ENCODE measurements at places on chromosomes 3 and 15. TPM values are rescaled to one million over a fixed set of nuclear protein-coding genes. Genes with fewer than 3 reads are reported as not detected.

C15orf62 gene
- 0.12 TPM for total RNA-seq

XYLB gene
- total RNA-seq, result 4.7 TPM

DNAH12 gene
- 0.29 TPM for total RNA-seq

P2RY1 gene
- not detected for total RNA-seq

NUP210 gene
- 1.3 TPM for total RNA-seq

RTP1 gene
- not detected for total RNA-seq

ISL2 gene
- not detected for total RNA-seq

SKOR1 gene
- 0.27 TPM for total RNA-seq

CCDC54 gene
- total RNA-seq, result not detected

FSTL1 gene
- total RNA-seq, result 3,511 TPM

ERICH6 gene
- total RNA-seq, result not detected

MCTP2 gene
- total RNA-seq, result 4.5 TPM

SPSB4 gene
- total RNA-seq, result 2.7 TPM

CCR8 gene
- not detected for total RNA-seq

MB21D2 gene
- total RNA-seq, result 8.2 TPM

PROK2 gene
- total RNA-seq, result not detected

DAPK2 gene
- 1.3 TPM for total RNA-seq

CLPX gene
- 41.4 TPM for total RNA-seq

AQR gene
- 19.3 TPM for total RNA-seq

ABI3BP gene
- total RNA-seq, result 166 TPM

ADGRG7 gene
- not detected for total RNA-seq

VPS13C gene
- total RNA-seq, result 46.0 TPM

PYGO1 gene
- total RNA-seq, result 21.0 TPM

RBM6 gene
- total RNA-seq, result 70.7 TPM

TEX264 gene
- total RNA-seq, result 45.0 TPM

STRA6 gene
- total RNA-seq, result 5.4 TPM

KLHL24 gene
- 44.9 TPM for total RNA-seq

NAALADL2 gene
- 19.8 TPM for total RNA-seq

IP6K2 gene
- 72.3 TPM for total RNA-seq

ALG1L2 gene
- not detected for total RNA-seq

SLC27A2 gene
- total RNA-seq, result not detected

Data from chondrocyte (in vitro differentiated cells).